ENCODE measurements at places on chromosomes 2 and 18.

DNA sequence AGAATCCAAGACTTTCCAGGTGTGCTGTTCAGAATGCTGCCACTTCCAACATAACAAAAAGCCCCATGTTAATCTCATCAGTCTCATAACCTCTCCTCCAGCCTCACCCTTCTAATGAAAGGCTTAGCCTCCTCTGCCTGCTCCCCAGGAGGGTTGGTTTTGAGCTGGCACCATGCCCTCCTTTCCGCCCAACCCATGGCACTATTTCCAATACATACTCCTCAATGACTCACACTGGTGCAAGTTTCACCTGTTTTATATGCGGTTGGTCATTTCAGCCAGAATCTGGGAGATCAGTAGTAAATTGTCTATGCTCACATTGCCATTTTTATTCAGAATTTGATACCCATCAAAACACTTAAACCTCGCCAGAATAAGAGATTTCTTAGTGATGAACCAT, 157.6 kb upstream of the NRP2 start:
- DNase-seq: no peak

DNA sequence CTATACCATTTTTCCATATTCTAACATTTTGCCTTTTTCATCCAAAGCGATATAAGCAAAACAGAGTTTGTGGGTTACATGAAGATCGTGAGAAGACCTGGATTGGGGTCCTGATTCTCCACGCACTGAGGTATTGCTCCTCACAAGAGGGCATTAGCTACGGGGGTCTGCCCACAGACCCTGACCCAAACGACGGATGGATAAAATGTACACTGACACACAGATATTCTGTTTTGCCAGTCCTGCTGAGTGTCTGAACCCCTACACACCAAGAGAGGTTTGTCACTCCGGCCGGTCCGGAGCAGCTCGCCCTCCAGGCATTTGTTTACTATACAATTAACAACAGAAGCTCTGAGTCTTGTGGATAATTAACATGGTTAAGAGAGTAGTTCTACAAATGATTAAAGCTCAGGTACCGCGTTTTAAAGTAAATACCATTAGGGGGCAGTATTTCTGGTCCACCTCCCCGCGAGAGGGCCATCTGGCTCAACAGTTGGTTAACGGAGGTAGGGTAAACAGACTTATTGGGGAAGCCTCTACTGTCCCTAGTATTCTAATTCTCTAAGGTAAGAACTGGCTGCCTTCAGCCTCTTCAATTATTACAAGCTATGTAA, 28.4 kb downstream of the SCYGR8 start:
- DNase-seq: no peak

DNA sequence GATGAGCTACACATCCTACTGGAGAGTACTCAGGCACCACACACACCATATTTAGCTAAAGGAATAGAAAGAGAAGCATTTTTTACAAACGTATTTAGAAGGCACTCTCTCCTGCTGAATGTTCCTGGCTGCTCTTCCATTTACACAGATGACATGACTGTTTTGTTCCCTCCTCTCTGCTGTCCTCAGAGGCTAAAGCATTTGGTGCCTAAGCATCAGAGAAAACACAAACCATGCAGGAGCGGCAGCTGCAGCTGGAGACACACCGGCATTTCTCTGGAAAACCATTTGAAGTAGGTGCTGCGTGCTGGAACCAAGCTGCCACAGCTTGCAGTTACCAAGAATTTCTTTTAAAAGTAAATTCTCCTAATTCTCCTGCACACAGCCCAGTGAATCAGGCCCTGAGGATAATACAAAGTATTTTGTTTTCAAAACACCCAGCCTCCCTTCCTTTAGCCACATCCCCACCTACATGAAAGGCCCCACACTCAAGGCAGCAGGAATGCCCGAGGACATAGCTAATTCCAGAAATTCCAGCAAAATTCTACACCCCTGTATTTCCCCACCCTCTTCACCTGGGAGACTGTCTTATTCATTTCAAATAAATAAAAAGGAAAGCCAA, 488.9 kb upstream of the SOX11 start:
- no peak for DNase-seq

- no peak for DNase-seq
These were observed 67.3 kb downstream of the MYO5B start for GRCh38 chr18:50127516-50128210.

- DNase-seq: no peak
These were observed 1130.3 kb upstream of the CDH2 start for GRCh38 chr18:29307231-29307630.

DNA sequence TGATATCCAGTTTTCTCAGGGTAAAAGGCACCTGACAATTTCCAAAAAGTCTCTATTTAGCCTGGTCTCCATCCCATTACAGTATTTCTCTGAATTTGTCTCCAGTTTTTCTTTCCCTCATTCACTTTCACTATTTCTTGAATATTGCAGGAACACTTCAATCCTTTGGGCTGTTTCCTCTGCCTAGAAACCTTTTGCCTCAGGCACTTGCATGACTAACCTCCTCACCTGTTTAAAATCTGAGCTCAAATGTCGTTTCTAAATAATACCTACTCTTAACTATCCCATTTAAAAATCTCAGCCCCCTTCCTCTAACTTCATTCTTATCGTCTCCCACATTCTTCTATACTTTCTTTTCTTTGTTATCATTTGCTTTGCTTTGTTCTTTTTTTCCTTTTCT, 9.0 kb downstream of the SCN2A start:
- no peak for DNase-seq

GRCh38 chr2:111659361-111660333, 224.3 kb downstream of the ANAPC1 start:
- DNase-seq: no peak

DNA sequence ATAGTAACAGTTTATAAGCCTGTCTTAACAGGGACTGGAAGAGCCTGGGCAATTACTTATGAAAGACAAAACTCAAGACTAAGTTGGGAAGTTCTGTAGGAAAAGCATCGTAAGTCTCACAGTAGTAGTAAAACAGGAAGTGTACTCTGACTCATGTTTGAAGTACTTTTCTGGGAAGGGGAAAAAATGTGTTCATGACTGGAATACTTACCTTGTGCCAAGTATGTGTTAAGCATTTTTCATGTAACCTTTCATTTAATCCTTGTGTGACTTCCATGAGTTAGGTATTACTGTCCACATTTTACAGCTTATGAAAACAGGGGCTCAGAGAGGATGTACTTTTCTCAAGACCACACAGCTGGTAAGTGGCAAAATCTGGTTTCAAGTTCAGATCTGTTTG, 13.7 kb upstream of the SKOR2 start:
- no peak for DNase-seq

DNA sequence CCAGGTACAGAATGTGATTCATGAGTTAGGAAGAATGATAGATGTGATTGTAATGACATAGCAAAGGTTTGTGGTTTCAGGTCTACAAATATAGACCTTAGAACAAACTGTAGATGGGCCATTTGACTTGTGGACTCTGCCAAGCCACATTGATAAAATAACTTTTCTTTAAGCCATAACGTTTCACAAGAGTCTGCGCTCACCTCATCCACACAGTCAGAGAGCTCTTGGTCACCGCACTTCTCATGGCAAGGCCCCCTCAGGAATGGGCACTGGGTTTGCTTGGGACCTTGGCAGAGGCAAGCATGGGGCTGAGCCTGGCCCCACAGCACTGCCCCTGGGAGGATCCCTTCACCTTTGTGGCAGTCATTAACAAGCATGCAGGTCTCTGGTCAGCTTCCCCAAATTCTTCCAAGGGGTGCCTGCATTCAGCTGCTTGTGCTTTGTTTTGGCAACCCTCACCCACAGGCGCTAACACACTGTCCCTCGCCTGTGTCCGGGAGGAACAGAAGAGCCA, 14.0 kb downstream of the ARMC9 start:
- DNase-seq: no peak

DNA sequence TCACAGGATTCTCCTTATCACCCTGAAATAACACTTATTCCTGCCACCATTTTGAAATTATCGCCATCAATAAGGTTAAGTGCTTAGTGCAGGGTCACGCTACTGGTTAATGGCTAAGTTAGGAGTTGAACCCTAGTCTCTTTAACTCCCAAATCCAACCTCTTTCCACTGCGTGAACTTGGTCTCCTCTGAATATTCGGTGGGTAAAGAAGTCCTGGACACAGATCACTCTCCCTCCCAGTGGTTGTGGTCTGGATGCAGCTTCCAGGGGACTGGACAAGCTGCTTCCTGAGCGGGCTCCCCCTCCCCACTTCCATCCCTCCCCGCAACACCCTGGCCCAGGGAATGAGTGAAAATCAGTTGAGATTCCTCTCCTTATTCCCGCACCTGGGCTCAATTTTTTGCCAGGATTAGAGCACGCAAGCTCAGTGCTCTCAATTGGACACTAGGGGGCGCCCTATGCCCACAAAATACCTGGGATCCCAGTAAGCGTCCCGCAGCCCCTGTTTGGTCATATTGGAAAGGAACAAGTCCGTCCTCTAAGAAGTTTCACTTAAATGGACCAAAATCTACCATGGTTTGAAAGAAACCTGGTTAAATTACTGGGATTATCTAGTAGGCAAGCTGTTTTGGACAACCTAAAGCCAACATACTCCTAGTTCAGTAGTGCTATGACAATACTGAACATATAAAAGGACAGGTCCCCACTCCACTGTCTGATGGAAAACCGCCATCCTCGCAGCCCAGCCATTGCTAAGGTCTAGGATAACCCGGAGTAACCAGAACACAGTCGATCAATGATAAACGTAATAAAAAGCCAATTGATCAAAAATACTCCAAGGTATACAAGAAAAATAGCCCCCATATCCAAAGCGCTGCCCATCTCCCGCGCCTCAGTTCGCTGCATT, 40.4 kb downstream of the DHRS9 start:
- peak; percentile 77 for DNase-seq

- DNase-seq: no peak
These were observed 59.4 kb upstream of the MSTN start for GRCh38 chr2:190121971-190122370.

- DNase-seq: no peak
These were observed 51.1 kb downstream of the TNS1 start for GRCh38 chr2:217951521-217952247.

- DNase-seq: no peak
These were observed 36.1 kb downstream of the DPP4 start for GRCh38 chr2:162037886-162038285.

DNA sequence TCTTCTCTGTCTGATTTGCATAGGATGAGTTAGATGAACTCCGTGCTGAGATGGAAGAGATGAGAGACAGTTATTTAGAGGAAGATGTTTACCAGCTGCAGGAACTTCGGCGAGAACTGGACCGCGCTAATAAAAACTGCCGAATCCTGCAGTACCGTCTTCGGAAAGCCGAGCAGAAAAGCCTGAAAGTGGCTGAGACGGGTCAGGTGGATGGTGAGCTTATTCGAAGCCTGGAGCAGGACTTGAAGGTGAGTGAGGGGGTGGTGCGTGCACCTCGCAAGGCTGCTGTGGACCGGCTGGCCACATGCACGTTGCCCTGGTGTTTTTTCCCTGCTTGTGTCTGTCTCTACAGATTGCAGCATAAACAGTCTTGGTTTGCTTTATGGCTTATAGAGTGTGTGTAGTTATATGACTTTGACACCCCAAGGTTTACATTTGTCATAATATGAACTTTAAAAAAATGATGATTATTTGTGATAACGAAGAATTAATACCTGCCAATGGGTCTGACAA, 13.1 kb downstream of the MTCL1 start:
- no peak for DNase-seq

- DNase-seq: no peak
These were observed 72.4 kb upstream of the HAAO start for GRCh38 chr2:42864641-42865280.

DNA sequence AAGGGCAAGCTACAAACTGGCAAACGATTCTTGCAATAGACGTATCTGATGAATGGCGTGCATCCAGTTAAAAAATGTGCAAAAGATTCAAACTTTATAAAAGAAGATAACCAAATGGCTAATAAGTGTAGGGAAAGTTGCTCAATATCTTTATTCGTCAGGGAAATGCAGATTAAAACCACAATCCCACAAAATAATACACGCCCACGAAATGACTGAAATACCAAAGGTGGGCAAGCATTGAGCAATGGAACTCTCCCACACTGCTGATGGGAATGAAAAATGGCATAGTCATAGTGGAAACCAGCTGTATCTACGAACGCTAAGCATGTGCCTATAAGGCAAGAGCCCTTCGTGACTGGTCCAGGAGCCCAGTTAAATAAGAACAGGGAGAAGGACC, 168.6 kb upstream of the SIX2 start:
- DNase-seq: no peak

- no peak for DNase-seq
These were observed 7.4 kb upstream of the SLC16A14 start for GRCh38 chr2:230075988-230076631.

Data from progenitor cell of endocrine pancreas (in vitro differentiated cells).